ENCODE measurements at places on chromosomes 2 and 18.

DNA sequence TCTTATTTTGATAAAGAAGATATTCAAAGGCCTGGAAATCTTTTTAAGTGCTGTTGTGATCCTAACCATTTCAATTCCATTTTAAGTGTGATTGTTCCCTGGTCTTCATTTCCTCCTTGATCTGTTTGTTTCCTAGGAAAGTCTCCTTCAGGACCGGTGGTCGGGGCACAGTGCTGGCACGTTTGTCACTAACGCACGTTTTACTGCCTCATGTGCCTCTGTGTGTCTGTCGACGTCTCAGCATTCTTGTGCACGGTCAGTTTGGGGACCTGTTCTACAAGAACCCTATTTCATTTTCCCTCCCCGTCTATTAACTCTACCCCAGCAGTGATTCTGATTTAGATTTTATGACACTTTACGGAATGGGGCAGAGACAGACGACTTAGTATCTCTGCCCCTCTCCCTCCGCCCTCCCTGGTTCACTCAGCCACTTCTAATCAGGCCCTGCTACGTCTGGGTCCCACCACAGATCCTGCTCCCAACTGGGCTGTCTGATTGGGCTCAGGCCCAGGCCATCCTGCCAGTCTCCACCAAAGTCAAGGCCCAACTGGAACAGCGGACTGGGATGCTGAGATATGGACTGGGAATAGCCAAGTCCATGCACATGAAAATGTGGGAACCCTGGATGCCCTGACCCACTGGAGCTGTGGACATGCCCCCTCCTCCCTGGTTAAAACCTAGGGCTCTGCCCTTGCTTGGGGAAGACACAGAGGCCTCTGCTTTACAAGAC is 95.6 kb downstream of the TWIST2 start:
- DNase-seq, result no peak

GRCh38 chr2:43634604-43635306 is 2.3 kb upstream of the PLEKHH2 start:
- peak; percentile 58 for DNase-seq

DNA sequence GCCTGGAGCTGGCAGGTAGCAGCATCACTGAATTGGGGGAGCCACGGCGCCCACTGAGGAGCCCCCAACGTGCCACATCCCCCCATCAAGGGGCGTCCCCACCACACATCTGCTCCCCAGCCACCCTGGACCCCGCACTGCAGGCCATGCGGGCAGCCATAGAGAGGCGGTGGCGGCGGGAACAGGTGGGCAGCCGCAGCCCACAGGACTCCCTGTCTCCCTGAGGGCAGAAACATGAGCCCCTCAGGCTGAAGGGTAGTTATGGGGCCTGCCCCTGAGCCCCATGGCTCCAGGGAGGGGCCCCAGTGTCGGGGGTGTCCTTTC is 26.6 kb downstream of the CROCC2 start:
- no peak for DNase-seq

- DNase-seq, result peak; percentile 80
Measured at GRCh38 chr2:216519154-216519762, 20.6 kb downstream of the RPL37A start.

DNA sequence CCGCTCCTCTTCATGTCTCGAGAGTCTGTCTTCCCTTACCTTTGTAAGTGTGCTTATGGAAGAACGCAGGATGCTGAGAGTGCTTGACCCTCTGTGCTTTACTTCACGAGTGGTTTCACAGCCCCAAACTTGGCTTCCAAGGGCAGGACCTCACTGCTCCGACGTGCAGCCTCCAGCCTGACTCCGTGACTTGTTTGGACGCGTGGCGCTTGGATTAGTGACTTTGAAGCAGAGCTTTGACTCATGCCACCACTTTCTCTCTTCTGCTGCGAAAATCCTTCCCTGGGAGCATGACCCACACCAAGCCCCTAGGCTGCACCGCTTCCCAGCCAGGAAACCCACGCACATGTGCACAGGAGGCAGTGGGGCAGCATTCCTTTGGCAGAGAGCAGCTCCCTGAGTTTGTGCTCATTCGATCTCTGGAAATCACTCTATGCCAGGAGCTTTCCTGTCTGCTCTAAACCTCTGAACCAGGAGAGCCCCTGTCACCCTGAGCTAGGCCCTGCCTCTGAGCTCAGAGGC is 207.8 kb upstream of the HS6ST1 start:
- DNase-seq, result no peak
